Transverse colon (tissue), 4 donors: ENCODE measurements at places on chromosomes 2 and 18. TPM values are rescaled to one million over a fixed set of nuclear protein-coding genes. Genes with fewer than 3 reads are reported as not detected.

DNA sequence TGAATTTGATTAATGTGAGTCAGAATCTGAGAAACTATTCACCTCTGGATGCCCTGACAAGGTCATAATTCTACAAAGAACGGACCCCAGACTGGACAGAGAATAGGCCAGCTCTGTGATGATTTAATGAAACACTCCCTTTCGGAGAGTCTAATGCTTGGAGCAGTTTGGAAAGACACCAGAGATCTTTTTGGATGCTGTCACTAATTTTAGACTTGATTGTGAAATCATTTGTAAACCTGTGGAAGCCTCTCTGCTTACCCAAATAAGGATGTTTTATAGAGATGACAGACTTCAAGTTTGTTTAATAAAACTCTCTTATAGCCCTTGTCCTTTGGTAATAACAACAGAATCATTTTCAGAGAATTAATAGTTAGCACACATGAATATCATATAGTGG, 83.5 kb downstream of the MYL12B start:
- H3K27ac ChIP-seq, result peak overlapping the region; percentile 33
- no peak for DNase-seq
- H3K4me1 ChIP-seq, result peaks cover 5% of the 10 kb centered on the region
- no peaks in the 10 kb centered on the region for H3K36me3 ChIP-seq
- H3K27me3 ChIP-seq, result no peaks in the 10 kb centered on the region

DNA sequence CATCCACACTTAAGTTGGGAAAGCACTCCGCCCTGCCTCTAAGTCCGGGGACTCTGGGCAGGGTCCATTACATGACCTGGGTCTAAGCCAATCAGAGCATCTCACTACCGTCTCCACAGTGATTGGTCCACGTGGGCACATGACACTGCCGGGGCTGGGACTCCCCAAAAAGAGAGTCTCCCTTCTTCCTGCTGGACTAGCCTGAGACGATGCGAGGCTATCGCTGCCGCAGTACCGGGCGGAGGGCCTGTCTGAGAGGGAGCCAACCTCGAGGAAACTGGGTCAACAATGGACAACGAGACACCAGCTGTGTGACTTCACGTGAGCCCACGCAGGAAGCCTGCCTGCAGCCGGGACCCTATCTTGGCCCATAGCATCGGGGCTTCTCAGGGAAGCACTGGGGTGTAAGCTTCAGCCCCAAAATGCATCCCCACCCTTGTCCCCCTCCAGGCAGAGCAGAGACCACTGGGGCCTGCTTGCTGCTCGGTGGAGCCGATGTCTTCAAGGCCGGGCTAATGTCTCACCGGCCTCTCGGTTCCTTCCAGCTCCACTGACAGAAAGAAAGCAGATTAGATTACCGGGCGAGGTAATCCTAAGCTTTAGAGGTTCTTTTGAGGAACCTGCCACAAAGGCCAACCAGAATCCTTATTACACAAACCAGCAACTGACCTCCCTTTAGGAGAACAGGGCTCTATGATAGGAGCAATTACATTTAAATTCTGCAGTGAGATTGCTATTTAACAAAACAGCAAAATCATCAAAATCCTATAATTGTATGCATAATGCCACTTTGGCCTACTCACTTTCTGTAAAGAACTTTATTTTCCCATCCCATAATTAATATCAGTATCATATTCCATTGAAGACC, 21.3 kb upstream of the COPS8 start:
- no peak overlapping the region for H3K27ac ChIP-seq
- H3K4me1 ChIP-seq, result no peaks in the 10 kb centered on the region
- no peak overlapping the region for H3K4me3 ChIP-seq
- H3K27me3 ChIP-seq, result no peaks in the 10 kb centered on the region

Gene CHRNG
- not detected for total RNA-seq

- DNase-seq, result peak; percentile 95
- peak overlapping the region; percentile 68 for H3K4me3 ChIP-seq
- peak overlapping the region; percentile 99 for H3K27ac ChIP-seq
- no peaks in the 10 kb centered on the region for H3K36me3 ChIP-seq
- peaks cover 24% of the 10 kb centered on the region for H3K4me1 ChIP-seq
These were observed 1.4 kb downstream of the TGIF1 start for GRCh38 chr18:3451183-3451988.

GRCh38 chr2:73293534-73294171, at the start of gene EGR4:
Gene EGR4, minus strand, starts transcription at chr2:73293548. Its CDS starts 231 bp downstream, at chr2:73293317.
- H3K4me1 ChIP-seq, result peaks cover 19% of the 10 kb centered on the region
- H3K27ac ChIP-seq, result no peak within 1 kb of the TSS
- DNase-seq, result peak; percentile 55
- H3K4me3 ChIP-seq, result peak within 1 kb of the TSS; percentile 23
- H3K27me3 ChIP-seq, result peaks cover 85% of the 10 kb centered on the region

GRCh38 chr2:207487650-207488311, 42.0 kb upstream of the CREB1 start:
- no peaks in the 10 kb centered on the region for H3K4me1 ChIP-seq
- no peaks in the 10 kb centered on the region for H3K36me3 ChIP-seq
- no peak overlapping the region for H3K27ac ChIP-seq
- no peaks in the 10 kb centered on the region for H3K27me3 ChIP-seq
- DNase-seq, result no peak
- H3K4me3 ChIP-seq, result no peak overlapping the region

Gene FAHD2A
- 29.9 TPM for total RNA-seq

DNA sequence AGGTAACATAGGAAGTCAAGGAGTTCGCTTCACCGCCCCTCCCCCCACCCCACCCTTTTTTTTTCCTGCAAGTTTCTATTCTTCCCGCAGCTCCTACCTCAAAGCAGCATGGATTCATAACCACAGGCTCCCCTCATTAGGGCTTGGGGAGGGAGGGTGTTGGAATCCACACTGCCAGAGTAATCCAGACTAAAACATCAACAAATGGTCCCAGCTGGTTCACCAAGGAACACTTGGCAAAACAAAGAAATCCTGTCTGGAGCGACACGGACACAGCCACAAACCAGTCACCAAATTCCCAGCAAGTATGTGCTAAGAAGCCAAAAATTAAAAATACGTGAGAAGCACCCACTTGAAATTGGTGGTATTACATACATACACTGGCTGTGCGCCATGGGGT, 106.9 kb upstream of the PPP1CB start:
- H3K36me3 ChIP-seq, result no peaks in the 10 kb centered on the region
- H3K4me3 ChIP-seq, result no peak overlapping the region
- peaks cover 22% of the 10 kb centered on the region for H3K4me1 ChIP-seq
- H3K27ac ChIP-seq, result peak overlapping the region; percentile 53
- DNase-seq, result no peak

Gene CCDC74A
- 1.8 TPM for total RNA-seq

DNA sequence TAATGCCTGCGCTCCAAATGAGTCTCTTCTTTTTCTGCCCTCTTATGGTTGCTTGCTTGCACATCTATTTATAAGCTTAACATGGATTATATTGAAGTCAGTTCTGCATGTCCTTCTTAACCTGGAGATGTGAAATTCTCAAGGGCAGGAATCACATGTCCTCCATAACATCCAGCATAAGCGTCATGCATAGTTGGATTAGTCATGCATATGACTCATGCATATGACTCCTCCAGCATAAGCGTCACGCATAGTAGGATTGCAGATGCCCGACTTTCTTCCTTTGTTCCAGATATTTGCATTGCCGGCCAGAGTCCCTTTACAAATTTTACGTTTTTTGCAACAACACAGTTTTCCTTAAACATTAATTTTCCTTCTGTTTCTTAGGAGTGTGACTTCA, 308.6 kb downstream of the TGIF1 start:
- DNase-seq, result no peak
- H3K4me3 ChIP-seq, result no peak overlapping the region
- no peaks in the 10 kb centered on the region for H3K27me3 ChIP-seq
- no peaks in the 10 kb centered on the region for H3K4me1 ChIP-seq
- H3K36me3 ChIP-seq, result no peaks in the 10 kb centered on the region

Gene ADCYAP1
- 0.41 TPM for total RNA-seq

- H3K27ac ChIP-seq, result peak overlapping the region; percentile 58
- H3K4me3 ChIP-seq, result peak overlapping the region; percentile 0
- no peaks in the 10 kb centered on the region for H3K27me3 ChIP-seq
- peaks cover 12% of the 10 kb centered on the region for H3K4me1 ChIP-seq
These were observed 58.3 kb downstream of the DOCK10 start for GRCh38 chr2:224983712-224984554.

Gene CCDC85A
- 0.75 TPM for total RNA-seq

DNA sequence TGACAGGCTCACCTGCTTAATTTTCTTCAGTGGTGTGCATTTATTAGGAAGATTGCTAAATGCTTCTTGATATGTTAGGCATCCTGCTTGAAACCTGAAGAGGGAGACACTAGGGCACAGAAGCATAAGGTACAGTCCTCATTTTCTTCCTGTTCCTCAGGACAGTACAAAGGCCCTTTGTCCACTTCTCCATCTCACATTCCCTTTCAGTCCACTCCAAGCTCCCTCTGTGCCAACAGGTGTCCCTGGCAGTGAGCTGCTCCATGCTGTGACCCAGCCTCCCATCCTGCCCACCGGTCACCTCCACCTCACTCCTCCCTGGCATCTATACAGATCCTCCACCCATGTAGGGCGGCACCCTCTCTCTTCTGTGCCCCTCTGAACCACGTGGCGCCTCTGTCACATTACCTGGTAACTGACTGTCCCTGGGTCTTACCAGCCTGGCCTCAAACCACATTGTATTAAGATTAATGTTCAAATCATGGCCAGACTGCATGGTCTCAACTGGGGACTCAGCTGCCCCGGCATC, 162.8 kb downstream of the VAPA start:
- no peak overlapping the region for H3K4me3 ChIP-seq
- H3K36me3 ChIP-seq, result no peaks in the 10 kb centered on the region
- no peak overlapping the region for H3K27ac ChIP-seq
- no peak for DNase-seq
- no peaks in the 10 kb centered on the region for H3K27me3 ChIP-seq
- no peaks in the 10 kb centered on the region for H3K4me1 ChIP-seq
